ENCODE measurements at places on chromosomes 16 and 17. TPM values are rescaled to one million over a fixed set of nuclear protein-coding genes. Genes with fewer than 3 reads are reported as not detected.

The ARL4D gene
- total RNA-seq, result 4.3 TPM

- no peak for DNase-seq
Observed at GRCh38 chr16:89549007-89549700, 11.3 kb upstream of the RPL13 start.

DNA sequence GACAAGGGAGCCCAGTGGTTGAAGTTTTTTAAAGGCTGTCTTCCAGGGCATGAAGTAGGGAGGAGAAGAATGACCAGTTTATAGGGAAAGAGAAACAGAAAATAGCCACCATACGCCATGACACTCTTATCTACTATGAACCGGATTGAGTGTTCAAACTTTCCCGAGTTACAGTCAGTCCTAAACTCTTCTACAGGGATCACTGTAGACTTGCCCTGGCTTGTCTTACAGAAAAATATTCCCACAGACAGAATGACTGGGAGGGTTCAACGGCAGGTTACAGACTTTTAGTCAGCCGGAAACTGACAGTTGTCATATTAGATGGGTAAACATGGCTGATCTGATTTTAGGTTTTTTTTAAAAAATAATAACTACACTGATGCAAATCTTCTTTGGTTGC is 662.5 kb upstream of the SOX9 start:
- no peak for DNase-seq

DNA sequence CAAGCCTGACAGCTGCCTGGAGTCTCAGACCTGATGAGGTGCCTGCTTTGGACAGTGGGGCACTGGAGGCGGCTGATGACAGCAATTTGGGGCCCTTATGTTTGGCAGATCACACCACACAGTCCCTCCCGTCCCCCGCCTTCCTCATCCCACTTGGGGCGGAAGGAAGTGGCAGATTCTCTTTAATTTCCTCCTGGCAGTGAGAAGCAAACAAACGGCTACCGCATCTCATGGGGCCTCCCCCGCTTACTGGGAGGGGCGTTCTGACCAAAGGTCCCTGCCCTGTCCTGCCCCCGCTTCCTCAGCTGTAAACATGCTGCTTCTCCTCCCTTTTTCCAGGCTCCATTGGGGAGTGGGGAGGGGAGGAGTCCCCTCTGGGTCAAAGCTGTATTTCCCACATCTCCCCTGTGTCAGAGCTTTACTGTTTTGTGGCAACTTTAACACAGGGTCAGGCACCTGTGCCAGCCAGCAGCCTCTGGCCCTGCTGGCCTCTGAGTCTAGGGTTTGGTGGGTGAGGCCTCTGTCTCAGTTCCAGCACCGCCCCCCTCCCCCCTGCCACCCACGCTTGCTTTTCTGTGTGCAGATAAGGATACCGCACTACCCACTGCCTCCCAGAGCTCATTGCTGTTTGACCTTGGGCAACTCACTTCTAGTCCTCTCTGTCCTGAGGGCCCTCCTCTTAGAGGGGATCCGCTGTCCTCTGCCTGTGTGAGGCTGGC is 5.4 kb upstream of the NFATC3 start:
- peak; percentile 75 for DNase-seq

DNA sequence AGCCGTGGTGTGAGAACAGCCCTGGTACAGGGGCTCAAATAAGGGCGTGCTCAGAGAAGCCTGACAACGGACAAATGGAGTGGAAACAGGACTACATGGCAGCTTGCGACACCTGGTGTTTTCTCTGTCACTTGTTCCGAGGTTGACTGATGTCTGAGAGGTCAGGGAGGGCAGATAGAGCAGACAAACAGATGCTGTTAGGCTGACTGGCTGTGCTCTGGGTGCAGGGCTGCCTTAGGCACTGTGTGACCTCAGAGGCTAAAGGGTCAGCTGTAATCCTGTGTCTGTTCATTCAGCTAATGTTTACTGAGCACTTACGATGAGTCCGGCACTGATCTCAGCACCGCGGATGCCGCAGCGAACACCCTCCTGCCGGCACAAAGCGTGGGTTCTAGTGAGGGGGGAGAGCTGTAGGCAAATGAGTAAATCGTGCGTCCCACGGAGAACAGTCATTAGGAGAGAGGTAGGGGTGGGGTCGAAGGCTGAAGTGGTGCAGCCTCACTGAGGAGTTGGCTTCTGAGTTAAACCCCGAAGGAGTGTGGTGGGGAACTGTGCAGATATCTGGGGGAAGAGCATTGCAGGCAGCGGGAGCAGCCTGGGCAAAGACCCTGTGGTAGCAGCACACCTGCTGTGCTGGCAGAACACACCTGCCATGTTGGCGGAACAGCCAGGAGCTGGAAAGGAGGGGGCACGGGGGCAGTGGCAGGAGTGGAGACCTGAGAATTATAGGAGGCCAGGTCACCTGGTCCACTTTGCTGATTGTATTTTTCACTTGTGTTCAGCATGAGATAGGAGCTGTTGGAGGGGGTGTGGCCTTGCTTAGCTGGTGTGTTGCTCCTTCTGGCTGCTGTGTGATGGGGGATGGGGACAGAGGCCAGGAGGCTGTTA is 35.0 kb downstream of the GPT2 start:
- no peak for DNase-seq

- no peak for DNase-seq
Observed at GRCh38 chr17:21295036-21295952, 10.8 kb downstream of the MAP2K3 start.
